Osteocyte (in vitro differentiated cells): ENCODE measurements at places on chromosomes 4 and X.

- H3K4me3 ChIP-seq: no peak overlapping the region
- peaks cover 5% of the 10 kb centered on the region for H3K36me3 ChIP-seq
- peaks cover 58% of the 10 kb centered on the region for H3K4me1 ChIP-seq
- DNase-seq: no peak
- H3K27ac ChIP-seq: peak overlapping the region; percentile 70
Observed at GRCh38 chr4:65623506-65623905, 46.8 kb downstream of the EPHA5 start.

DNA sequence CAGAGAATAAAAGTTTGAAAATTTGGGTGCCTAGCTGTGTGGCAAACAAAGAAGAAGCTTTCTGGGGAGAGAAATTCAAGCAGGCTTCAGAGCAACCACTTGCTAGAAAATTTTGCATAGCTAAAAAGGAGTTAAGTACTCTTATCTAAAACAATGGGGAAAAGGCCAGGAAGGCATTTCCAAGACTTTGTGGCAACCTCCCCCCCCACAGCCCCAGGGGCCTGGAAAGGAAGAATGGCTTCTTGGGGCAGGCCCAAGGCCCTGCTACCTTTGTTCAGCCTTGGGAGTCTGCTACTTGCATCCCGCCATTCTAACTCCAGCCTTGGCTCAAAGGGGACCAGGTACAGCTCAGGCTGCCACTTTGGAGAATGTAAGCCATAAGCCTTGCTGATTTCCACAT is 102.2 kb downstream of the PTCHD1 start:
- no peaks in the 10 kb centered on the region for H3K4me1 ChIP-seq
- H3K27me3 ChIP-seq: no peaks in the 10 kb centered on the region
- DNase-seq: no peak
- no peak overlapping the region for H3K27ac ChIP-seq

DNA sequence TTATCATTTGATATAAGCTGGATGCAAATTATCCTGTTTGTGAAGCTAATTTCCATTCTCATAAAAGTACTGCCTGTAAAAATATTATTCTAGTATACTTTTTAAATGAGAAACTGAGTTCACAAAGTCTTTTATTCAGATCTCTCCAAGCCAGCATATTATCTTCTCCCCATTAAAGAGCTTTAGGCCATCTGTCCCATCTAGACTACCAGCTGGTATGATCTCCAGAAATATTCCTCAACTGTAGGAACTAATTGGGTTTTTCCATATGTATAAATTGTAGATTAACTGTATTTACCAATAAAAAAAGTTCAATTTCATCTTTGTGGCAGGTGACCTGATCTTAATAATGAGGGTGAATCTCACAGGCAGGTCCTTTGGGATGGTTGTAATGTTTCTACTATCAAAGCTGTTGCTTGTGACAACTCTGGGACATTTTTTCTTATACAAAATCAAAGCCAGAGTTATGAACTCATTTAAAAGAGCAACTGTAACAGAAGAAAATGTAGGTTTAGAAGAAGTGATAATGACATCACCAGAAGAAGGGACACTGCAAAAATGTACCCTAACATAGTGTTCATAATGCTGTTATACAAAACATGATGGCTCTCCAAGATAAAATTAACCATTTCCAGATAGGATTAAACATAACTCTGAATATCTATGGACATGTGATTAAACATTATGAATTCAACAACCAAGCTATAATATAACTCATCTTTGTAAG is 132.8 kb downstream of the KCNIP4 start:
- H3K4me3 ChIP-seq: no peak overlapping the region
- peaks cover 8% of the 10 kb centered on the region for H3K36me3 ChIP-seq
- H3K27me3 ChIP-seq: no peaks in the 10 kb centered on the region
- no peak for DNase-seq

- no peaks in the 10 kb centered on the region for H3K27me3 ChIP-seq
- peak overlapping the region; percentile 90 for H3K27ac ChIP-seq
- peak overlapping the region; percentile 90 for H3K4me3 ChIP-seq
- peaks cover 17% of the 10 kb centered on the region for H3K36me3 ChIP-seq
Observed at GRCh38 chrX:1591863-1592469, 562 bp downstream of the AKAP17A start.
